Osteoblast (primary cell): ENCODE measurements at places on chromosomes 7 and 10. TPM values are rescaled to one million over a fixed set of nuclear protein-coding genes. Genes with fewer than 3 reads are reported as not detected.

GRCh38 chr7:767580-767940 is 40.5 kb upstream of the PRKAR1B start:
- H3K4me1 ChIP-seq, result no peaks in the 10 kb centered on the region
- H3K36me3 ChIP-seq, result peaks cover 16% of the 10 kb centered on the region
- H3K27ac ChIP-seq, result no peak overlapping the region
- H3K4me3 ChIP-seq, result no peak overlapping the region

POP7 gene
- 25.7 and 27.1 TPM in 2 replicates for total RNA-seq

DNA sequence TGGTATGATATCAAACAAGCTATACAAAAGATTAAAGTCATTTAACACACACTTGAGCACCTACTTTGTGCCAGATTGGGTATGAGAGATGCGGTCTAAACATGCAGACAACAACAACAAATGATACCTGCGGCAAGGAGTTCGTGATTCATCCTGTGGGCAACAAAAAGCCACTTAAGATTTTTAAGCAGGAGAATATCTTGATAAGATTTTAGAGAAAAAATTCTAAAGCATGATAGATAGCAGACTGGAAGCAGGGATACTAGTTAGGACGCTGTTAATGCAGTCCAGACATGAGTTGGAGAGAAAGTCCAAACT is 1.6 kb upstream of the KBTBD2 start:
- DNase-seq, result no peak
- H3K4me1 ChIP-seq, result peaks cover 19% of the 10 kb centered on the region
- H3K36me3 ChIP-seq, result no peaks in the 10 kb centered on the region
- H3K4me3 ChIP-seq, result peak overlapping the region; percentile 78
- peak overlapping the region; percentile 89 for H3K27ac ChIP-seq

- peaks cover 18% of the 10 kb centered on the region for H3K4me1 ChIP-seq
- DNase-seq, result no peak
- H3K27me3 ChIP-seq, result no peaks in the 10 kb centered on the region
- H3K27ac ChIP-seq, result no peak overlapping the region
- H3K4me3 ChIP-seq, result no peak overlapping the region
These were observed 451.6 kb upstream of the GALNT17 start for GRCh38 chr7:70680306-70680705.

GRCh38 chr10:131021969-131022368 is 289.6 kb downstream of the TCERG1L start:
- H3K27me3 ChIP-seq, result no peaks in the 10 kb centered on the region
- H3K4me3 ChIP-seq, result no peak overlapping the region
- H3K27ac ChIP-seq, result no peak overlapping the region
- H3K36me3 ChIP-seq, result no peaks in the 10 kb centered on the region

EPO gene
- not detected in 2 replicates for total RNA-seq

- peaks cover 15% of the 10 kb centered on the region for H3K27me3 ChIP-seq
- H3K27ac ChIP-seq, result no peak overlapping the region
- H3K4me3 ChIP-seq, result no peak overlapping the region
- DNase-seq, result no peak
- H3K4me1 ChIP-seq, result peaks cover 7% of the 10 kb centered on the region
These were observed 32.6 kb upstream of the UNCX start for GRCh38 chr7:1200045-1200444.

- H3K27ac ChIP-seq, result no peak overlapping the region
- no peaks in the 10 kb centered on the region for H3K27me3 ChIP-seq
- no peak for DNase-seq
- H3K4me1 ChIP-seq, result no peaks in the 10 kb centered on the region
These were observed 45.1 kb upstream of the OPTN start for GRCh38 chr10:13054844-13055243.

GNAT3 gene
- total RNA-seq, result not detected in 2 replicates

SEMA3C gene
- 388 and 421 TPM in 2 replicates for total RNA-seq

CCL24 gene
- total RNA-seq, result not detected in 2 replicates

CRYGN gene
- total RNA-seq, result 0.59 and 0.72 TPM in 2 replicates

FEZF1 gene
- not detected in 2 replicates for total RNA-seq

FGL2 gene
- total RNA-seq, result under 0.01 TPM in 2 replicates

DNA sequence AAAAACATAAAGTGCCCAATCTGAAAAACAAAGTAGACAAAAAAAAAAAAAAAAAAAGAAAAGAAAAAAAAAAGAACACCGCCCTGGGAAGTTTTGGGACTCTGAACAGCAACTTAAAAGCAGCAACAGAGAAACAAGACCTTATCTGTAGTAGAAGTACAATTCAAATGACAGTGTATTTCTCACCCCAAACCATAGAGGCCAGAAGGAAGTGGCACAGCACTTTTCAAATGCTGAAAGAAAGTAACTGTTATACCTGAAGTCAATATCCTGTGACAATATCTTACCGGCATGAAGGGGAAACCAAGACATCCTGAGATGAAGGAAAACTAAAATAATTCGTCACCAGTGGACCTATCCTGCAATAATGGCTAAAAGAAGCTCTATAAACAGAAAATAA is 112.1 kb downstream of the DNAJC1 start:
- H3K27me3 ChIP-seq, result no peaks in the 10 kb centered on the region
- H3K4me3 ChIP-seq, result no peak overlapping the region
- no peaks in the 10 kb centered on the region for H3K4me1 ChIP-seq
- H3K36me3 ChIP-seq, result no peaks in the 10 kb centered on the region

DNA sequence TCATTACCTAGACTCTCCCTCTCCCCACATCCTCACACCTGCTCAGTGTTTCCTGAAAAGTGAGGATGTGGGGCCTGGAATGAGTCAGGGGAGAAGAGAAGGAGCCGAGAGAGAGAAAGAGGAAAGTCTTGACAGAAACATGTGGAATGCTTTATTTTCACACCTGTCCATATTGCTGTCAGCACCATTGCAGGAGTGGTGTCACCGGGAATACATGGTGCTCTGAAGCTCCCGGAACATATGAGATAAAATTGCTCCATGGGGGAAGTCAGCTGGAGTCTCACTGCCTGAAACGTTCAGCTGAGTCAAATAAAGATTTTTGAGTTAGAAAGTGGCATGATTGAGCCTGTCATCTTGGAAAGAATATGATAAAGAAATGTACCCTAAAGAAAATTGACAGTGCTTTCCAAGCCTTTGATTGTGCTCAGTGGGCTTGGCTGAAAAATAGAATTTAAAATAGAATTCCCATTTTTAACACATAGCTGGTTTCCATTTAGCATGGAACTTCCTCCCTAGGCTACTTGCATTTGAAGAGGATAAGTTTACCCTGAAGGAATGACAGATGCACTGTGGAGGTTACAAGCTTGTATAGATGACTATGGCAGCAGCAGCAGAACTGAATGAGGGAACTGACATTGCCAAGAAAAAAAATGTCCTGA is 182.4 kb downstream of the PCLO start:
- DNase-seq, result no peak
- no peak overlapping the region for H3K27ac ChIP-seq
- H3K4me1 ChIP-seq, result no peaks in the 10 kb centered on the region
- H3K4me3 ChIP-seq, result no peak overlapping the region
- no peaks in the 10 kb centered on the region for H3K36me3 ChIP-seq

- no peaks in the 10 kb centered on the region for H3K27me3 ChIP-seq
- H3K4me3 ChIP-seq, result peak overlapping the region; percentile 73
- DNase-seq, result no peak
- peaks cover 14% of the 10 kb centered on the region for H3K4me1 ChIP-seq
- no peaks in the 10 kb centered on the region for H3K36me3 ChIP-seq
These were observed 942 bp upstream of the KIAA1217 start for GRCh38 chr10:24207781-24208611.

SLC26A4 gene
- total RNA-seq, result 0.36 and 0.59 TPM in 2 replicates

CPA1 gene
- total RNA-seq, result 1.1 TPM in 1 of 2 replicates, not detected in the other

DNA sequence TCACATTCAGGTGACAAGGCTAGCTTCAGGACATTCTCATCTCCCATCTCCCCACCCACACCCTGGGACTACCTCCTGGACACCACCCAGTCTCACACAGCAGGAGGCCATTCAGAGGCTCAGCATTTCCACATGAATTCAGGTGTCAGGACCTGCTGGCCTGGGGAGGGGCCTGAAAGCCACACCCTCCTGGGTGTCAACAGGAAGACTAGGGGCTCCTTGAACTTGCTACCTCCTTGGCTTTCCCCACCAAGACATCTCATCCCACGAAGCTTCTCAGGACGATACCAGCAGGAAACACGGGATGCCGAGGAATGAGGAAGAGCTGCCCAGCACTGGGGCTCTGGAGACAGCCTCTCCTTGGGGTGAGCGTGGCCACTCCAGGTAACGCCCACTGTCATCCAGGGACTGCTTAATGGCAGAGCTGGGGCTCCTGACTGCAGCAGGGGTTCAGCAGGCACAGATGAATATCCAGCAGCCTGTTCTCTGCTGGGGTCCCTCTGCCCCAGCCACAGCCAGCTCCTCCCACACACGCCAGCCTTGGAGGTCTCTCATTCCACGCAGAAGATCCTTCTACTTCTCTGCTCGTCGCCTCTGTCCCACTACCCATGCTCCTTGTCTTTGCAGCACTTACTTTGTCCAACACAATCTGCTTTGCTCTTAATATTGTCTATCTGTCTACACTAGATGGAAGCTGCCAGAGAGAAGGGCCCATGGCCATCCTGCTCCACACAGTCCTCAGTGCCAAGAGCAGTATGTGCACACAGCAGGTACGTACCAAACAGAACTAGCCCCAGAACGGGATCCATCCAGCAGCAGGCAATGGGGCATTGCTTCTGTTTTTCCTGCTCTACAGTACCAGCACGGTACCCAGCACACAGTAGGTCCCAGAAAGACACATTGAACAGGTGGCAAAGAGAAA is 88.7 kb downstream of the FAM53B start:
- no peaks in the 10 kb centered on the region for H3K36me3 ChIP-seq
- H3K4me1 ChIP-seq, result peaks cover 3% of the 10 kb centered on the region
- no peak overlapping the region for H3K27ac ChIP-seq
- no peaks in the 10 kb centered on the region for H3K27me3 ChIP-seq

- no peaks in the 10 kb centered on the region for H3K36me3 ChIP-seq
- H3K4me1 ChIP-seq, result peaks cover 52% of the 10 kb centered on the region
- no peak overlapping the region for H3K4me3 ChIP-seq
- H3K27ac ChIP-seq, result no peak overlapping the region
- no peaks in the 10 kb centered on the region for H3K27me3 ChIP-seq
These were observed 185.2 kb upstream of the BMPER start for GRCh38 chr7:33720139-33720538.

DNA sequence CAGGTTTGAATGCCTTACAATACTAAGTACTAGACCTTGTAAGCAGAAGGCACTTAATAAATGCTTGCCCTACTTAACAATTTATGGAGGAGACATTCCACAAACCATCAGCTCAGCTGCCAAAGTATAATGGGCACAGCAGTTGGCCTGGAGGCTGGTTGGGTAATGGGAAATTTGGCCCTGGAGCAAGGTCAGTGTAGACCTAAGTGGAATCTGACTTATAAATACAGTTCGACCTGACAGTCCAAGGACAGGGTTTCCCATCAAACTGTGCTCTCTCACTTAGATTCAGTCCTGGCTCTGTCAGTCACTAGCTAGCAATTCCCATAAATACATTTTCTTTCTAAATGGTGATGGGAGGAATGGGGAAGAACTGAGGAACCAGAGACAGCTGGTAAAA is 62.6 kb upstream of the ABCB4 start:
- no peaks in the 10 kb centered on the region for H3K36me3 ChIP-seq
- no peak for DNase-seq
- no peak overlapping the region for H3K4me3 ChIP-seq

LIPN gene
- total RNA-seq, result not detected in 2 replicates

DNA sequence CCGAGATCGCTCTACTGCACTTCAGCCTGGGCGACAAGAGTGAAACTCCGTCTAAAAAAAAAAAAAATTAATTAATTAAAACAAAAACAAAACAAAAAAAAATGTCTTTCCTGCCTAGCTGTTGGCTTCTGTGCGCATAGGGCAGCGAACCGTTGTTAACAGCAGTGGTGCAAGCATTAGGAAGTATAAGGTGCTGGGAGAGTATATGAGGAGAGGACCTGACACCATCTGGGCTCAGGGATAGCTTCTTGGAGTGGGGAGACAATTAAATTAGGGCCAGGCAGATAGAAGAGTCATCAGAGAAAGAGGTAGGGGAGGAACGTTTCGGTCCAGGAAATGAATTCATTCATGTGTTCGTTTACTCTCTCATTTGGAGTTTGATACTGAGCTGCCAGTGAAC is 46.2 kb upstream of the EZH2 start:
- no peaks in the 10 kb centered on the region for H3K4me1 ChIP-seq
- H3K27me3 ChIP-seq, result no peaks in the 10 kb centered on the region
- H3K36me3 ChIP-seq, result no peaks in the 10 kb centered on the region
- no peak overlapping the region for H3K4me3 ChIP-seq
- DNase-seq, result no peak

TFPI2 gene
- 8.7 and 10.6 TPM in 2 replicates for total RNA-seq

DNA sequence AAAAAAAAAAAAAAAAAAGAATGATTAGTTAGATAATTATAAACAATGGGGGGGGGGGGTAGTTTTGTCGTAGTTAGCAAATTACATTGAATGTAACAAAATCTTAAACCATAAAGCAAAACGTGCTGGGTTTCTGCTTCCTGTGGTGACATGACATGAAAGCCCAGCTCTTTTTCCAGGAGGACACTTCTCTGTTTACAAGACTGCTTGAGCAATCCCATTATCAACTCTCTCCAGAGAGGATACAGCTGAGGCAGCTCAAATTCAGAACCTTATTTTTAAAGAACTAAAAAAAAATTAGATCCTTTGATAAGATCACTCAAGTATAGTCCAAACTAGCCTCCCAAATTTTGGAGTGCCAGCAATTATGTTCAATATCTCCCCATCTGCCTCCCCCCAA is 58.6 kb downstream of the ADRB1 start:
- H3K4me3 ChIP-seq, result no peak overlapping the region
- no peak overlapping the region for H3K27ac ChIP-seq

GRCh38 chr7:104803931-104804330 is 210.1 kb upstream of the KMT2E start:
- H3K27me3 ChIP-seq, result no peaks in the 10 kb centered on the region
- no peak overlapping the region for H3K27ac ChIP-seq
- DNase-seq, result no peak
- H3K4me3 ChIP-seq, result no peak overlapping the region
- no peaks in the 10 kb centered on the region for H3K36me3 ChIP-seq
- H3K4me1 ChIP-seq, result no peaks in the 10 kb centered on the region

DNA sequence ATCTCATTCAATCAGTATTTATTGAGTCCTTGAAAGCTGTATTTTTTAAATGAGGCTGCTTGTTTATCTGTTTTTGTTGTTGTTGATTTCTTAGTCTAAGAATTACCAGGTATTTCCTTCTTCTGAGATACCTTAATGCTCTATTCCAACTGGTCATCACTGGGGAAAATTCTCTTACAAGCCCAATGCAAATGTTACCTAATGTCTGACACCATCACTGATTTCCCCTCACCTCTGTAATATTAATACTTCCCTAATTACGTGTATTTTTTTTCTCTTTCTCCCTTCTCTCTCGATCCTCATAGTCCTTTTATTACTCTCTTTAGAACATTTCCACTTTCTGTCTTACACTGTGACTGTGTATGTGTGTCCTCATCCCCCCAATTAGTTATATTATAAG is 13.9 kb downstream of the HDAC9 start:
- H3K4me1 ChIP-seq, result peaks cover 38% of the 10 kb centered on the region
- peak overlapping the region; percentile 99 for H3K27ac ChIP-seq
- no peaks in the 10 kb centered on the region for H3K27me3 ChIP-seq

GRCh38 chr7:111363099-111363498 is 199.2 kb downstream of the IMMP2L start:
- no peak for DNase-seq
- H3K36me3 ChIP-seq, result no peaks in the 10 kb centered on the region
- H3K4me3 ChIP-seq, result peak overlapping the region; percentile 4
- peak overlapping the region; percentile 58 for H3K27ac ChIP-seq
- H3K4me1 ChIP-seq, result peaks cover 9% of the 10 kb centered on the region
- no peaks in the 10 kb centered on the region for H3K27me3 ChIP-seq

- no peak for DNase-seq
- no peak overlapping the region for H3K27ac ChIP-seq
- no peaks in the 10 kb centered on the region for H3K4me1 ChIP-seq
- no peak overlapping the region for H3K4me3 ChIP-seq
These were observed 251.3 kb upstream of the CHRM2 start for GRCh38 chr7:136617176-136617575.

- H3K27me3 ChIP-seq, result no peaks in the 10 kb centered on the region
- H3K4me3 ChIP-seq, result no peak overlapping the region
- DNase-seq, result peak; percentile 52
These were observed 278.5 kb downstream of the DNAJB6 start for GRCh38 chr7:157615101-157615817.
